ENCODE measurements at places on chromosomes 5 and 9.

DNA sequence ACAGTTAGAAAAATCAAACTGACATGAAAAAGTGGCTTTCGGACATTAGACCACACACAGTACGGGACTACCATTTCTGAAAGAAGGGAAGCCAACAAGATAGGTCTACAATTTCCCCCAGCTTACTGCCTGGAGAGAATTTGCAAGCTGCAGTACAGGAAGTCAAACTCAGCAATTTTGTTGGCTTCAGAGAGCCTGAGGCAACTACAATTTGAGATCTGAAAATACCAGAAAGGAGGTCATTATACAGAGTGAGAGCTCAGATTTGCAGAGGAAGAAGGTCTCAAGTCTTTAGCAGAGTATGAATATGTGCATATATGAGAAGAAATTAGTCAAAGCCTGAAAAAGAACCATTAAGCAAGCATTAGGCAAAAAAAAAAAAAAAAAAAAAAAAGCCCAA is 83.0 kb downstream of the OXCT1 start:
- DNase-seq = no peak

- no peak for DNase-seq
These were observed 12.1 kb downstream of the PDCL start for GRCh38 chr9:122816163-122816867.

DNA sequence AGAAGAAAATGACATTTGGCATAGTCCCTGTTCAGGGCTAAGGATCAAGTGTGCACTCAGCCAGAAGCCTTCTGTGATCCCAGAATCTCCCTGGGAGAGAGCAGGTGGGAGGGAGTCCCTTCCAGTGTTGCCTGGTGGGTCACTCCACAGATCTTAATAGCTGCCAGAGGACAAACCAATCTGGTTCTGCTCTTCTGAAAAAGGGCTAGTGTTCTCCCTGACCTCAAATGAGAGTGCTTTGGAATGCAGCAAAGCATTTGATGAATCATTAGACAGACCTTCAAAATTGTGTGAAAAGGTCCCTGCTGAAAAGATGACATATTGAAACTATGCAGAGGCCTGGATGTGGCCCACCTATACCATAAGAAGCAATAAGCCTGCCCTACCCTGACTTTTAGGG is 339.7 kb downstream of the TMEM232 start:
- no peak for DNase-seq

- no peak for DNase-seq
These were observed 16.7 kb upstream of the PHYHD1 start for GRCh38 chr9:128903871-128904620.

- DNase-seq = no peak
These were observed 75.4 kb downstream of the MRPL36 start for GRCh38 chr5:1723957-1724821.

- no peak for DNase-seq
These were observed 350.7 kb upstream of the TLE4 start for GRCh38 chr9:79221084-79221483.

DNA sequence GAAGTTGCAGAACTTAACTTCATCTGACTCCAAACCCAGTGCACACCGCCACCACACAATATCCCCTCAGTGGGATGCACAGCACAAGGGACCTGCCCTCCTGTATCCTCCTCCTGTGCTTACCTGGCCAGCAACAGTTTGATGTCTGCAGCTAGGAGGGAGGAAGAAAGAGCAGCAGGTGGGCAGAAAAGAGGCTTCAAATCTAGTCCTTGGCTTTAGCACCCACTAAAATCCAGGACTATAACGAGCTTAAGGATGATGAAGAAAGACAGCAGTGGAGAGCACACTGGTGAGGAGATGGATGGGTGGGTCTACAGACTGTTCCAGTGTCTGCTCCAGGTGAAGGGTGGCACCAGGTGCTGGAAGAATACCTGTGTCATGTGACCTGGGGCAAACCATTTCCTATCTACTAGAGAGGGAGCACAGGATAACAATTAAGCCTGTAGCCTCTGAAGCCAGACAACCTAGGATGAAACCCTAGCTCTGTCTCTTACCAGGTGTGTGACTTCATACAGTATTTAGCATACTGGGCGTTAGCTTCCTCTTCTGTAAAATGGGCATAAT is 100.0 kb downstream of the SH3TC2 start:
- no peak for DNase-seq

GRCh38 chr9:131700765-131701435 is 39.0 kb downstream of the RAPGEF1 start:
- no peak for DNase-seq

GRCh38 chr9:118273048-118273447 is 568.8 kb downstream of the TLR4 start:
- no peak for DNase-seq

GRCh38 chr5:122665051-122665450 is 109.8 kb upstream of the SNX2 start:
- no peak for DNase-seq

DNA sequence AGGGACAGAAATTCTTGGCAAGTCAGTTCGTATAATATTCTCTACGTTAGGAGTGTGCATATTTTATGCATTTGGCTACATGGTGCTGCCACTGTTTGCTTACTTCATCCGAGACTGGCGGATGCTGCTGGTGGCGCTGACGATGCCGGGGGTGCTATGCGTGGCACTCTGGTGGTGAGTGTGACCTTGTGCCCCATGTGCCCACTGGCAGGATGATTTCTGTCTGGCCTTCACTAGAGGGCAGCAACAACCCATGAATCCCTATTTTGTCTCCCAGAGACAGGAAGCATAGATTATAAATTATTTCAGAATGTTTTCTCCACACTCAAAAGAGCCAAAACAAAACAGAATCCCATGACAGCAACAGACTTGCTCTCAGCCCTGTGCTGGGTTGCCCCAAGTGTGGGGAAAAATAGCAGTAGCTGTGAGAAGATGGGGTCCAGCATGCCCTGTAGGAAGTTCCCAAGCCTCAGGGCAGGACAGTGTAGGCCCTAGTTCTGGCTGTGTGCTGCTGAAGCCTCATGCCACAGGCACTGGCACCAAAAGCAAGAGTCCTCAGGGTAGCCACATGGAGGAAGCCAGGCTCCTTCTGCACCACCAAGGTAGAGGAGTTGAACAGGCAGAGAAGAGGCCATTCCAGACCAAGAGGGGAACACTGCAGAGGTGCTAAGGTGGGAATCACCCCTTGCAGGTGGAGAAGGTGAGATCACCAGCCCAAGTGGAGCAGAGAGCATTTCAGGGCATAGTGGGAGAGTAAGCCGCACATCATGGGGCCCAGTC is 16.0 kb downstream of the SLC22A5 start:
- DNase-seq = peak; percentile 48

DNA sequence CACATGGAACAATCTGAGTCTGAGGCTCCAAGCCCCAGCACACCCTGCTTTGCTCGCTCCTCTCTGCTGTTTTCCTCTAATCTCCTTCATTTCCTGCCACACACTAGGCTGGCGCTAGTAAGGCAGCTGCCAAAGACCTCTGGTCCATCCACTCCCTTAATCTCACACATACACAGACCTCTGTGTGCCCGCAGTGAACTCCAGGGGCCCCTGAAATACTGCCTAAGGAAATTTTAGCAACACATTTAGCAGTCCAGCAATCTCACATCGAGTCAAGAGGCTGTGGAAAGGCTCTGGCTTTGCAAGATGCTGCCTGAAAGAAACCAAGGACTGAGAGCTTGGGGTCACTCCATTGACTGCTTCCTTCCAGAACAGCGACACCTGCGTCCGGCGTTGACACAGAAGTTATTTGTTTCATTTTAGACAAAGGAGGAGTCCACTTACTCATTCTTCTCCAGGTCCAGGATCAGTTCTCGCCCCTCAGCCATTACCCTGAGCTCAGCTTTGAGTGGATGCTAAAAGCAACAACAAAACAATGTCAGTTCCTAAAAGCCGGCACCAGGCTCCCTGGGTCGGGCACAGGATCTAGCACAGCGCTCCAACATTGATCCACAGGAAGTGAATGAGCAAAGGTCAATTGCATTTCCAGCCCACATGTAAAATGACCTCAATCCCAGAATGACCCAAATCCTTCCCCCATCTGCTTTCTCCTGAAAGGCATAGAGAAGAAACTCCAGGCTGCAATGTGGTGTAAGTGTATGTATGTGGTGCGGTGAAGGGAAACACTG is 11.5 kb downstream of the ADAM19 start:
- no peak for DNase-seq

- DNase-seq = no peak
These were observed 8.4 kb upstream of the ARSI start for GRCh38 chr5:150311015-150311692.

DNA sequence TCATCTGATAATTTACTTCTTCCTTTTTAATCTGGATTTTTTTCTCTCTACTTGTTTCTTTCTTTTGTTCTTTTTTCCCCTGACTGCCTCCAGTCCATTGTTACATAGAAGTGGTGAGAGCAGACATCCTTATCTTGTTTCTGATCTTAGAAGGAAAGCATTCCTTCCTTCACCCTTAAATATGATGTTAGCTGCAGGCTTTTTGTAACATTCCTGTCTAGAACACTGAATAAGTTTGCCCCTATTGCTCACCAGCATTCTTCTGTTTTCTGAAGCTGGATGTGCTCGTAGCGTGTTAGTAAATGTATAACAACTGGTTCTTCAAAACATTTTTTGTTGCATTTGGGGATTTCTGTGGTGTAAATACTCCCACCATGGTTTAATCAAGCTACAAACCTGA is 136.7 kb upstream of the NFIL3 start:
- no peak for DNase-seq

DNA sequence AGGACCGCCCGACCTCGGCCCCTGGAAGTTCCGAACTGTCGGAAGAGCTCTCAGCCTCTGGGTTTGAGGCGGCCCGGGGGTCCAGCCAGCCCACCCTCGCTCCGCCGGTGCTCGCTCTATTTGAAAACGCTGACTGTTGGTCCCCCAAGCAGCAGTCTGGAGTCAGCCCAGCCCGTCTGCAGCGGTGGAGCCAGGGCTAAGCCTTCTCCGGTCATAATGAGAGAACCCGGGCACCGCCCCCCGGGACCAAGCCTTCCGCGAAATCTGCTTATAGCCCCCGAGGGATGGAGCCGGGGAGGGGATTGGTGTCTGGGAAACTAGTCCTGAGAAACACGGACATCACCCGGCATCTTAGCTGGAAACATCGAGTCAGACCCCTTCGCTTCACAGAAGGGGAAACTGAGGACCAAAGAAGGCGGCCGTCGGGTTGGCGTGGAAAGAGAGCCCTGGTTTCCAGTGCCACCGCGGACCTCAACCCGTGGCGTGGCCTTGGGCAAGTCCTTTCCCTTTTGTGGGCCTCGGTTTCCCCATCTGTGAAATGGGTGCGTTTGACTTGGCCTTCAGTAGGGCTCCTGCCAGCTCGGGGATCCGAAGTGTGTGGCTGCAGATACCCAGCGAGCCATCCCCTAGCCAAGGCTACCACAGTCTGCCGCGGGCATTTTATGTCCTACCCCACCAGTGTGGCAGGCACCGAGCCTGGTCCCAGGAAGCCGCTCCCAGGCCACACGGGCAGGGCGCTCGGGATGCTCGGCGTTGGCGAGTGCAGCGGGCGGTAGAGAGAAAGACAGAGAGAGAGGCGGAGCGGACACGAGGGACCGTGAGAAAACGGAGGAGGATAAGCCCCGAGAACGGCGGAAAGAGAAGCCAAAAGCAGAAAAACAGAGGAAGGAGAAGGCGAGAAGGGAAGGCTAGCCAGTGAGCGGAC is 857 bp downstream of the ADAM19 start:
- no peak for DNase-seq

DNA sequence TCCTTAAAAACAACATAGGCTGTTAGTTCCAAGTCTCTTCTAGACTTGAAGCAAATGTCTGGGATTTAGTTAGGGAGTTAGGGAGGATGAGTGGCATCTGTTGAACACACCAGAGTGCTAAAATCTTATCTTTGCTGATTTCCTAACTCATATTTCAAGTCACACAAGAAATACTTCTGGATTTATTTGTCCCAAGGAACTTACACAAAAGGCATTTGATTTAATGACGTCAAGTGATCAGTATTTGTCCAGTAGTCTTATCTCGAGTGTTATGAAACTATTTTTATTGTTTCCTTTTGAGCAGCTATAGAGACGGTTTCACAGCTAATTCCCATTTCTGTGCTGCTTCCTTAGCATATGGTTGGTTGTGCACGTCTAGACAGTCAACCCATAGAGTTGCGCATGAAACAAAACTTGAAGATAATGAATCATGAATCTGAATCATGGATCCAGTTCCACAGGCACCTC is 140.5 kb upstream of the TUT7 start:
- no peak for DNase-seq

DNA sequence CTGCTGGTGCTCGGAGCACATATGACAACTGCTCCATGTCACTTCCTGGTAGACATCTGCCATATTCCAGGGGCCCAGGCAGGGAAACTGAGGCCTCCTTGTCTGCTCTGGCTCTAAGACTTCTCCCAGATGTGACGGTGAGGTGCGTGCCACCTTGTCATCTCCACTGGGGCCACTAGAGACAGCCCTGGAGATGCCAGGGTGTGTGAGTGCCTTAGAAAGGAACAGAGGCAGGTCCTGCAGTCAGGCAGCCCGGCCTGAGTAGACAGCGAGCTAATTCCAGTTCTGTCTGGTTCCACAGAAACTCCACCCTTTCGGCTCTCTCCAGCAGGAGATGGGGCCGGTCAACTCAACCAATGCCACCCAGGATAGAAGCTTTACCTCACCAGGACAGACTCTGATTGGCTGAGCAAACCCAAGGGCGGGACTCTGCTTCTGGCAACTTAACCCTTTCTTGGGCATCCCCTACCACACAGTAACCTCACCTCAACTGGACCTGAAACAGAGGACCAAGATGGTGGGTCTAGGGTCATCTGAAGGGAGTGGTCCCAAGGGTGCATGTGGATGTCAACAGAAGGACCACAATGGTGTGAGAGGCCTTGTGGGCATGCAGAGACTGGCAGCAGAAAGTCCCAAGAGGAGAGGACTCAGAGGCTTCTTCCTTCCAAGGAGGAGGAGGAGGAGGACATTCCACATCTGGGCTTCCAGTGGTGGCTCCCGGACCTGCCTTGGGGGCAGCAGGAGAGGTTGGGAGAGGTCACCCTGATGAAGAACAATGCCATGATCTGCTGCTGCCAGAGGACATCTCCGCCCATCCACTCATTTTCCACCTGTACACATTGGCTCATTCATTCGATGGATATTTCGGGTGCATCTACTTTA is 77.7 kb downstream of the RGS3 start:
- peak; percentile 8 for DNase-seq

GRCh38 chr5:172958331-172959046 is 735 bp upstream of the RPL26L1 start:
- DNase-seq = peak; percentile 11

All from NCI-H510A treated with DMSO at 0.1 percent for 48 hours (cell line).